A375 (cell line): ENCODE measurements at places on chromosomes 6 and 20. TPM values are rescaled to one million over a fixed set of nuclear protein-coding genes. Genes with fewer than 3 reads are reported as not detected.

The CLDN20 gene
- 0.11 TPM in 1 of 2 replicates, not detected in the other for total RNA-seq

The BPI gene
- not detected in 2 replicates for total RNA-seq

The WFDC5 gene
- total RNA-seq: not detected in 2 replicates

The PRIM2 gene
- 15.2 and 21.8 TPM in 2 replicates for total RNA-seq

The TP53TG5 gene
- total RNA-seq: 1.1 TPM in 1 of 2 replicates, not detected in the other

The NRN1 gene
- total RNA-seq: 4.0 and 6.1 TPM in 2 replicates

The GNMT gene
- 0.57 TPM in 1 of 2 replicates, not detected in the other for total RNA-seq

The FOXC1 gene
- total RNA-seq: 9.3 and 10.4 TPM in 2 replicates

The KCNQ5 gene
- 3.1 and 5.9 TPM in 2 replicates for total RNA-seq

The SLC22A1 gene
- 0.05 TPM in 1 of 2 replicates, not detected in the other for total RNA-seq

The EPHA7 gene
- 3.6 and 5.9 TPM in 2 replicates for total RNA-seq

The OR2J3 gene
- not detected in 2 replicates for total RNA-seq

The WASF1 gene
- total RNA-seq: 6.4 and 8.7 TPM in 2 replicates

The RREB1 gene
- 11.8 and 12.0 TPM in 2 replicates for total RNA-seq

The SOX18 gene
- 0.72 and 1.2 TPM in 2 replicates for total RNA-seq

The GATA5 gene
- total RNA-seq: not detected in 2 replicates

The HLA-DMB gene
- total RNA-seq: 16.0 and 16.5 TPM in 2 replicates

The CRISP2 gene
- 0.29 TPM in 1 of 2 replicates, not detected in the other for total RNA-seq

The MPC1 gene
- 11.6 and 18.2 TPM in 2 replicates for total RNA-seq

The WFDC12 gene
- not detected in 2 replicates for total RNA-seq

The ISM1 gene
- total RNA-seq: 0.03 and 0.08 TPM in 2 replicates

The ARFGEF3 gene
- 1.3 and 1.4 TPM in 2 replicates for total RNA-seq

The TNF gene
- 0.19 TPM in 1 of 2 replicates, not detected in the other for total RNA-seq

The REM1 gene
- total RNA-seq: 0.23 and 1.5 TPM in 2 replicates

The GABRR1 gene
- total RNA-seq: not detected in 2 replicates

The C20orf144 gene
- total RNA-seq: 0.04 TPM in 1 of 2 replicates, not detected in the other

The TGM2 gene
- 168 and 183 TPM in 2 replicates for total RNA-seq

The TIAM2 gene
- 4.6 and 5.0 TPM in 2 replicates for total RNA-seq

The RIMS1 gene
- total RNA-seq: 0.94 and 1.5 TPM in 2 replicates

The C20orf141 gene
- 1.7 TPM in 1 of 2 replicates, not detected in the other for total RNA-seq

The IMPG1 gene
- total RNA-seq: not detected in 2 replicates

The SH3BGRL2 gene
- total RNA-seq: 2.1 and 2.2 TPM in 2 replicates

The ABHD16B gene
- total RNA-seq: not detected in 2 replicates

The E2F3 gene
- 4.3 and 4.7 TPM in 2 replicates for total RNA-seq

The TINAG gene
- not detected in 2 replicates for total RNA-seq

The TREML2 gene
- total RNA-seq: 0.16 and 0.19 TPM in 2 replicates

The TRMT6 gene
- total RNA-seq: 46.5 and 54.6 TPM in 2 replicates

The CST7 gene
- total RNA-seq: not detected in 2 replicates

The RAMACL gene
- total RNA-seq: 0.23 and 0.66 TPM in 2 replicates
